ENCODE measurements at places on chromosomes 4 and X. TPM values are rescaled to one million over a fixed set of nuclear protein-coding genes. Genes with fewer than 3 reads are reported as not detected.

CD38 gene
- under 0.01 TPM for total RNA-seq

USP17L24 gene
- not detected for total RNA-seq

STAP1 gene
- not detected for total RNA-seq

BMP15 gene
- total RNA-seq, result not detected

MAGEB18 gene
- total RNA-seq, result not detected

KDM6A gene
- 11.1 TPM for total RNA-seq

PCDH18 gene
- total RNA-seq, result 47.0 TPM

HSFX4 gene
- total RNA-seq, result not detected

ESX1 gene
- not detected for total RNA-seq

TMSB15A gene
- total RNA-seq, result 2.5 TPM

DNAAF6 gene
- not detected for total RNA-seq

Data from regular cardiac myocyte (primary cell).